Heart right ventricle (tissue), 16 donors: ENCODE measurements at places on chromosomes 7 and 10. TPM values are rescaled to one million over a fixed set of nuclear protein-coding genes. Genes with fewer than 3 reads are reported as not detected.
A peak's percentile ranks its signal among the peaks of the same experiment; 100 is the strongest.

DNA sequence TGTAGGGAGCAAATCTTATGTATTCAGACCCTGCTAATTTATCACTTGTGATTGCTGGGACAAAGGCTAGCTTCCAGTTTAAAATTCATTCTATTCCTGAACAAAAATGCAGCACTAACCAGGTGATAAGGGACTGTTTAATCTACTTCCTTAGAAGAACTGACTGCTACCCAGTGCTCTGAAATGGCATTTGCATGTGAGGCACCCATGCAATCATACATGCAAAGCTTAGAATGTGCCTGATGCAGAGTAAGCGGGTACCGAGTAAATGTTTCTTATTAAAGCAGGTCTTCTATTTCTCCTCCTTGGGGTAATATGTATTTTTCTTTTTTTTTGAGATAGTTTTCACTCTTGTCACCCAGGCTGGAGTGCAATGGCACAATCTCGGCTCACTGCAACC, 54.5 kb downstream of the NEURL1 start:
- H3K27me3 ChIP-seq: no peaks in the 10 kb centered on the region
- no peak overlapping the region for H3K4me3 ChIP-seq
- DNase-seq: no peak
- no peak overlapping the region for H3K27ac ChIP-seq
- H3K4me1 ChIP-seq: peaks cover 9% of the 10 kb centered on the region

GRCh38 chr7:6142871-6143380, 111.8 kb downstream of the ANKRD61 start:
- no peak overlapping the region for H3K4me3 ChIP-seq
- H3K27me3 ChIP-seq: no peaks in the 10 kb centered on the region
- no peak overlapping the region for H3K27ac ChIP-seq
- DNase-seq: no peak

DNA sequence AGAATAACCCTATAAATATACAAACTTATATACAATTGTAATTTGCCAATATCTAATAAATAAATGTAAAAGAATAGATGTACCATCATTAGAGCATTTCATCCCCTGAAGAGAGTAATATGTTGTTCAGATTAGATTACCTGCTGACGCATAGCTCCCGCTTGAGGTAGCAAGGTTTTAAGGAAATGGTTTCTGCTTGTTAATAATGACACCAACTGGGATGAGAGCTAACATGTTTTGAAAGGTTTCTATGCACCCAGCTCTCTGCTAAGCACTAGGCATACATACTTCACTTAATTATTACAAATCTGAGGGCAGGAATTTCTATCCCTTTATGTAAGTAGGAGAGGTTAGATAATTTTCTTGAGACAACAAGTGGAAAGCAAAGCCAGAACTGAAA, 1003.3 kb upstream of the SORCS1 start:
- no peaks in the 10 kb centered on the region for H3K4me1 ChIP-seq
- H3K36me3 ChIP-seq: no peaks in the 10 kb centered on the region
- DNase-seq: no peak
- no peaks in the 10 kb centered on the region for H3K27me3 ChIP-seq

- H3K4me1 ChIP-seq: no peaks in the 10 kb centered on the region
- peaks cover 2% of the 10 kb centered on the region for H3K27me3 ChIP-seq
- no peak overlapping the region for H3K27ac ChIP-seq
- no peak for DNase-seq
- H3K36me3 ChIP-seq: no peaks in the 10 kb centered on the region
- no peak overlapping the region for H3K4me3 ChIP-seq
These were observed 159.4 kb upstream of the FAM3C start for GRCh38 chr7:121555558-121555957.

- peak overlapping the region; percentile 60 for H3K4me3 ChIP-seq
- H3K27me3 ChIP-seq: no peaks in the 10 kb centered on the region
- H3K27ac ChIP-seq: peak overlapping the region; percentile 84
- DNase-seq: no peak
These were observed 2.3 kb downstream of the AQP1 start for GRCh38 chr7:30913821-30914515.

Gene ADAM8
- 1.5 TPM for total RNA-seq
